Mammary microvascular endothelial cell (primary cell): ENCODE measurements at places on chromosomes 3 and 15. TPM values are rescaled to one million over a fixed set of nuclear protein-coding genes. Genes with fewer than 3 reads are reported as not detected.

BUB1B gene
- total RNA-seq: 38.7 and 51.1 TPM in 2 replicates

ASB14 gene
- total RNA-seq: not detected in 2 replicates

CCDC39 gene
- total RNA-seq: not detected in 2 replicates

SEMA3G gene
- 3.5 and 3.6 TPM in 2 replicates for total RNA-seq

CHRNA3 gene
- total RNA-seq: not detected in 2 replicates

UBL7 gene
- 53.8 and 64.2 TPM in 2 replicates for total RNA-seq

ACTC1 gene
- total RNA-seq: not detected in 2 replicates

U2SURP gene
- total RNA-seq: 39.4 and 43.0 TPM in 2 replicates

MKRN2 gene
- total RNA-seq: 32.8 and 34.7 TPM in 2 replicates

IL16 gene
- 1.3 and 2.1 TPM in 2 replicates for total RNA-seq

TMOD3 gene
- total RNA-seq: 40.4 and 44.1 TPM in 2 replicates

VEPH1 gene
- 138 and 149 TPM in 2 replicates for total RNA-seq

SHF gene
- total RNA-seq: 0.64 TPM in 1 of 2 replicates, not detected in the other

GP9 gene
- 0.53 TPM in 1 of 2 replicates, not detected in the other for total RNA-seq

LRCH3 gene
- 13.1 and 16.3 TPM in 2 replicates for total RNA-seq

FEZF2 gene
- not detected in 2 replicates for total RNA-seq

MOBP gene
- total RNA-seq: under 0.01 and 0.05 TPM in 2 replicates

ACOX2 gene
- not detected in 2 replicates for total RNA-seq

CPLX3 gene
- total RNA-seq: not detected in 2 replicates

OR5K2 gene
- total RNA-seq: not detected in 2 replicates

CLDN18 gene
- not detected in 2 replicates for total RNA-seq

ZKSCAN7 gene
- total RNA-seq: 1.00 and 1.8 TPM in 2 replicates

ANAPC13 gene
- total RNA-seq: 56.0 and 63.4 TPM in 2 replicates

COL6A5 gene
- total RNA-seq: not detected in 2 replicates

SLC22A14 gene
- not detected in 2 replicates for total RNA-seq

RCCD1 gene
- 18.7 and 19.0 TPM in 2 replicates for total RNA-seq

GABRG3 gene
- total RNA-seq: not detected in 2 replicates

SLC9C1 gene
- not detected in 2 replicates for total RNA-seq

CRTAP gene
- 150 and 188 TPM in 2 replicates for total RNA-seq

TRH gene
- total RNA-seq: not detected in 2 replicates

CPNE9 gene
- 0.30 TPM in 1 of 2 replicates, not detected in the other for total RNA-seq

MCF2L2 gene
- 0.15 and 1.7 TPM in 2 replicates for total RNA-seq

GATM gene
- total RNA-seq: 0.13 and 0.69 TPM in 2 replicates

DPPA4 gene
- not detected in 2 replicates for total RNA-seq

PLA2G4F gene
- total RNA-seq: not detected in 2 replicates

ADAMTSL3 gene
- 0.80 and 0.89 TPM in 2 replicates for total RNA-seq

SPINK8 gene
- not detected in 2 replicates for total RNA-seq

IL20RB gene
- total RNA-seq: 0.07 TPM in 1 of 2 replicates, not detected in the other

GOLGB1 gene
- total RNA-seq: 18.8 and 19.1 TPM in 2 replicates

CLCN2 gene
- 0.93 and 2.1 TPM in 2 replicates for total RNA-seq

SLC6A1 gene
- total RNA-seq: not detected in 2 replicates

DUOXA2 gene
- total RNA-seq: not detected in 2 replicates

TRIM71 gene
- total RNA-seq: not detected in 2 replicates

DTX3L gene
- 40.0 and 44.8 TPM in 2 replicates for total RNA-seq

CCK gene
- total RNA-seq: not detected in 2 replicates

PCYT1A gene
- total RNA-seq: 80.4 and 82.6 TPM in 2 replicates

ZBTB11 gene
- total RNA-seq: 12.2 and 12.7 TPM in 2 replicates

EPHB1 gene
- 0.67 and 1.2 TPM in 2 replicates for total RNA-seq

NANOGP8 gene
- 0.20 TPM in 1 of 2 replicates, not detected in the other for total RNA-seq

SPSB4 gene
- total RNA-seq: not detected in 2 replicates

FILIP1L gene
- 26.1 and 39.2 TPM in 2 replicates for total RNA-seq

GPR62 gene
- total RNA-seq: 0.20 TPM in 1 of 2 replicates, not detected in the other

SMAD6 gene
- total RNA-seq: 24.8 and 25.6 TPM in 2 replicates

ITIH1 gene
- total RNA-seq: not detected in 2 replicates

PLS1 gene
- total RNA-seq: 0.13 and 1.2 TPM in 2 replicates
